ENCODE measurements at places on chromosomes 12 and 14.

DNA sequence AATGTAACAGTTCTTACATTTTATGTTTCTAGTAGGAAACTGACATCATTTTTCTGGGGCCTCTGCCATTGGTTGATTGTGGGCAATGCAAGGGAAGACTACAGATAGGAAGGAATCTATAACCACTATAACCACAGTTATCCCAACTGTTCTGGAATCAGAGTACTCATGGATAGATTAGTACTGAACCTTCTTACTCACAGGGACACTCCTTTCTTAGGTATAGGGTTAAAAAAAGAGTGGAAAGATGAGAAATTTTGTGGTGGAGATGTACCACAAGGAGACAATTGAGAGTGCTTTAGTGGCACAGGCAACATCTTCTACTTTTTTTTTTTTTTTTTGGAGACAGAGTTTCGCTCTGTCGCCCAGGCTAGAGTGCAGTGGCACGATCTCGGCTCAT, 21.0 kb downstream of the TMEM116 start:
- no peak for DNase-seq

DNA sequence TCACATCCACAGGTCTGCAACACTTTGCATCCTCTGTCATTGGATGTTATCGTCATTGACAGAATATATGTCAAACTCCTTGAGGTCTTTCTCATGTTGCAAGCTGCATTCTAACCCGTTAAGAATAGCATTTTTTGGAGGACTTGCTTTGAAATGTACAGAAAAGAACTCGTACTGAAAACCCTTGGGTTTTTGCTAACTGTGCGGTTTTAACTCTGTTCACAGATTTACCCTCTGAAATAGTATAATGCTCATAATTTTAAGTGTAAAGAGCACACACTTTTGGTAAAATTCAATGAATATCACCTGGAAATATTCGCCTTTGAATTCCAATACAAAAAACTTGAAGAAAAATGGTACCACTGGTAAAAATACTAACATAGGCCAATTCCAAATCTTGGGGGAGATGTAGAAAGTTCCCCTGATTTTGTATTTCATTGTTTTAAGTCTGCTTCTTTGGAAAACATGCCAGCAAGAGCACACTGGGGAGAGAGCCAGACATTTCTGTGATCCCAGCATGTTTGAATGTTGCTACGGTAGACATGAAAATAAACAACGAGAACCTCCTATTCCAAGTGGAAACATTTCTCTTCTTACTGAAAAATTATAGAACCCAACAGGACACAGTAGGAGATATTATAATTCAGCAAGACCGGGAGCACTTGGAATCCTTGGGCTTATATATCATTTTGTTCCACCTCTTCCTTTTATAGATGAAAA, 446.0 kb downstream of the AEBP2 start:
- no peak for DNase-seq

DNA sequence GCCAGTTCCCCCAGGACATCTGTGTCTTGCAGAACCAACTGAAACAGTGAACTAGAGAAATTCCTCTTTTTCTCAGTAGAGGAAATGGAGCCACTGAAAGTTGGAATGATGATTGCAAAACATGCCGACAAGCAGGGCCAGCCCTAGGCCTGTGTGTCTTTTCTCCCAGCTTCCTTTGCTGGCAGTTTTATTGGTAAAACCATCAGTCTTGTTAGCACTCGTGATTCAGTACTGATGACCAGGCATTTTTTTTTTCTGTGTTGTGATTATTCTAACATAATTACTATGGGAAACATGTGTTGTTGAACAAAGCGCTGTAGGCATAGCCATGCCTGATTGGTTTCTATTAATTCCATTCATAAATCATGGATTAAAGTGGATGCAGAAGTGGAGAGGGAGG, 620.7 kb downstream of the AACS start:
- DNase-seq = peak; percentile 20

- no peak for DNase-seq
These were observed 9.1 kb downstream of the MYRFL start for GRCh38 chr12:69834147-69834546.

DNA sequence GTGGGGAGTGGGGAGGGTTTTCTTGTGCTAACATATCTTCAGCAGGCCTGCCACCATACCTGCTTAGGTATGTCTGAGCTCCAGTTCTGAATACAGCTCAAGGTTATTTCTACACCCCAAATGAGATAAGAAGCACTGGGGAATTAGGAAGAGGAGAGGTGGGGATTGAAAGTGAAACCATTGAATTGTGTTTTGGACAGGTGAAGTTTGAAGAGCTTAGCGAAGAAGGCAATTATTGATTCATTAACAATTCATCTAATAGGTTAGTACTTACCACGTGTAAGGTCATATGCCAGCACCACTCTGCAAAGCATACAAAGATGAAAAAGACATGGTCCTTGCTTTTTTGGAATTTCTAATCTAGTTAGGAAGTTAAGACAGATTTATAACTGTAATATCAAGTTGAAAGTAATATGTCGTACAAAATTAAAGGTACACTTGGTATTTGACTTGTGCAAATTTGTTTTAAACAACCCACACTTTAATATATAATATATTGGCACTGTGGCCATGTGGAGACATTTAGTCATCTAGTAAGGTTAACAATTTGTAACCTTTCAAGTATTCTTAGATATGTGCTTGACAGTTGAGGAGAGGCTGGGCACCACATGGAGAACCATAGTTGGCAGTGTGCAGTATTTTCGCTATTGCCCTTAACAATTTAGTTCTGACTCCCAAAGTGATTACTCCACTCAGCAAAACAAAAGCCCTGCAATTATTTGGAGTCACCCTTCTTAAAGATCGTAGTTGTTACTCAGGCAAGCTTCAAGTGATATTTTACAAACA, 3.6 kb downstream of the SMCO3 start:
- no peak for DNase-seq

DNA sequence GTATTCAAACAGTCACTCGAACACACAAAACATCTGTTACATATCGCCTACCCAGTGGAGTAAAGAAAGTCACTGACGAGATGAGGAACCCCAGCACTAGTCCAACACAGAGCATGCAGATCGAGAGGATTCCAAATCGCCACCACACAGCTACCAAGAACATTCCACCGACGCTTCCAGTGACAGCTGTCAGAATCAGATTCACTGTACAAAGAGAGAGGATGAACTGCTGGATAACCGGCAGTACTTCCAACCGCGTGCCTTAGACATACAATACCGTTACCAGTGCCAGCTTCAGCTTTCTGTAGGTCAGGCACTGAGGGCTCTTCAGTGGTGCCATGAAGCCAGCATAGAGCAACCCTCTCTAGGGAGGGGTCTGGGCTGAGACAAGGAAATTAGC, 34.5 kb downstream of the TM7SF3 start:
- DNase-seq = no peak

Measured in right kidney (tissue), 9 donors.